ENCODE measurements at places on chromosomes 3 and 15.

DNA sequence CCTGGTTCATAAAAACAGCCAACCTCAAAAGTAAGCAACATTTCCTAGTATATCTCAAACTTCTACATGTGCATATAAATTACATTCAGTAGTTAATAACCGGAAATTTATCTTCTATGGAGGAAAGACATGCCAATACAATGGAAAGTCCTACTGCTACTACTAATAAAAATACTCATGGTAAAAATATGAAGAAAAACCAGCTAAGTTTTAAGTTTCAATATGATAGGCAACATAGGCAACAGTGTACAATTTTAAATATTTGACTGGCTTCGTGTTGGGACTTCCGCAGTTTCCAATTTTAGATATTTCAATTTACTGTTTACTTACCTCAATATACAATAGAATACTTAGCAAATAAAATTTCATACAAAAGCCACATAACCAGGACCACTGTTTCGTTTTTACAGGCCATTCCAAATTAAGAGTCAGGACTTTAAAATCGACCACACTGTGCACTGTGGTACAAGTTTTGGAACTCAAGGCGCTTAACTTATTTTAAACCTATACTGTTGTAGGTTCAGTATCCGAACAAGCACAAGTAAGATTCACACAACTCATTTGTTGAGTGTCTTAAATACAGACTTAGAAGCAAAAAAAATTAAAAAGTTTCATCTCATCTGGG is 2.9 kb downstream of the NAA50 start:
- no peak for DNase-seq

DNA sequence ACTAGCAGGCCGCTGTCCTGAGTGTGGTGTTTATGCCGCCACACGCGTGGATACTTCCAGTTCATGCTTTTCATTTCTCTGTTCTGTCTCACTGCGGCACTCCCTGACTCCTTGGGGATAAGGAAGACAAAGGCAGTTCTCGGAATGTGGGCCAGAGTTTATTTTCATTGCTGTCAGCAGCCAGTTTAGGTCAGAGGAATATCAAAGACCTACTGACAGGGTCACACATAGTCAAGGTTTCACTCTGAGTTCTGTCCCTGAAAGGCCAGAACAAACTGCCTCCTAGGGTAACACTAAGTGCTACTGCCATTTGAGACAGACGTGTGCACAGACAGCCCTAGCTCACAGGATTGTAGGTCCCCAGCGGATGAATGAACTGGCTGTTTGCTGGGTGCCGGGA is 27.3 kb upstream of the SPTBN5 start:
- DNase-seq: no peak

- DNase-seq: no peak
Measured at GRCh38 chr3:127370906-127371305, 83.1 kb upstream of the PRR20G start.

DNA sequence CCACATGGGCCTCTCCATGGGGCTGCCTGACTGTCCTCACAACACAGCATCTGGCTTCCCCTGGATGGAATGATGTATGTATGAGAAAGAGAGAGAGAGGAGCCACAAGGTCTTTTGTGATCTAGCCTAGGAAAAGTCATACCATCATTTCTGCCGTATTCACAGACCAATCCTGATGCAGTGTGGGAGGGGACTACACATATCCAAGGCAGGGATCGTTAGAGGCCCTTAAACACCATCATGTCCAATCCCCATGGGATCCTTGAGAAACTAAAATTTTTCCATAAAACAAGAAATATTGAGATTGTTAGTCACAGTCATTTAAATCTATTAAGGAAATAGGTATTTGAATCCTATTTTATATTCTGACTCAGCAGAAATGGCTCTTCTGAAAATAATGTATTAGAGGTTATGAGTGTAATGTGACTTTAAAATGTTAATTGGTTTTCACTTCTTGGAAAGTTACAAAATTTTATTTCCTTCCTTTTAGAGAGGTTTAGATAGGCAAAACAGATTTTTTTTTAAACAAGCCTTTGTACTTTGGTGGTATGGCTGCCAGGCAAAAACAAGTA is 65.1 kb upstream of the TSC22D2 start:
- no peak for DNase-seq

- no peak for DNase-seq
Measured at GRCh38 chr3:189529889-189530471, 101.2 kb upstream of the TP63 start.

DNA sequence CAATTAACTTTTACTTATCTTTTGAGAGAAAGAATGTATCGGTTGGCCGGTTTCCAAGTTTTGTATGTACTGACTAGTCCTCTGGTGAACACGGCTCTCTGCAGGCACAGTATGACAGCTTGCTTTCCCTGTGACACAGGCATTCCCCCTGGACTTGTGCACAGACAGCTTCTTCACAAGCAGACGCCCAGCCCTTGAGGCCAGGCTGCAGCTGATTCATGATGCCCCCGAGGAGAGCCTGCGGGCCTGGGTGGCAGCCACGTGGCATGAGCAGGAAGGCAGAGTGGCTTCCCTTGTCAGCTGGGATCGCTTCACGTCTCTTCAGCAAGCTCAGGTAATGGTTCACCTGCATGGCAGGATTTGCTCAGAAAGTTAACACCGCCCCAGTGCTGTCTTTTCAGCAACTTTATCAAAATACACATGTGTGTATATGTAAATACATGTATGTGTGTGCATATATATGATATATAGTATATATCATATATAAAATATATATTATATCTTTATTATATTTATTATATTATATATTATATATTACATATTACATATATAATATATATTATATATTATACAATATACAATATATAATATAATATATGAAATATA is 25.5 kb downstream of the FAN1 start:
- no peak for DNase-seq

GRCh38 chr15:82980981-82981380 is 5.0 kb upstream of the RAMAC start:
- no peak for DNase-seq

GRCh38 chr3:124928333-124929202 is 6.0 kb downstream of the MUC13 start:
- DNase-seq: peak; percentile 70

- DNase-seq: peak; percentile 5
Measured at GRCh38 chr3:183428447-183429211, at the start of gene MCF2L2. Gene MCF2L2, minus strand, starts transcription at chr3:183428619. Its CDS starts 642 bp downstream, at chr3:183427977.

DNA sequence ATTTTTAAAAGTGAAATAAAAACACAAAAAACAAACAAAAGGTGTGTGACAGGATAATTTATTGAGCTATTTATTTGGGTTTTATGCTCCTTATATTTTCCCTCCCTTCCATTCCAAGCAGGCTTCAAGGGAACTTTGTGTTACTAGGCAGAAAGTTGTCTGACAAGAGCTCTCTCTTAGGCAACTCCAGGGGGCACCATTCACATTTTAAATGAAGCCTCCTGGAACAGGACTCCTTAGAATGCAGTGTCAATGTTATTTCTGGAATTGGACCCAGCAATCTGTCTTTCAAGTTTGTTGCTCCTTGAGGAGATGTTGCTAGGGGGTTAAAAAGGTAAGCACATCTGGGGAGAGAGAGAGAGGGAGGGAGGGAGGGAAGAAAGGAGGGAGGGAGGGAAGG is 5.4 kb upstream of the RFX7 start:
- DNase-seq: peak; percentile 44

DNA sequence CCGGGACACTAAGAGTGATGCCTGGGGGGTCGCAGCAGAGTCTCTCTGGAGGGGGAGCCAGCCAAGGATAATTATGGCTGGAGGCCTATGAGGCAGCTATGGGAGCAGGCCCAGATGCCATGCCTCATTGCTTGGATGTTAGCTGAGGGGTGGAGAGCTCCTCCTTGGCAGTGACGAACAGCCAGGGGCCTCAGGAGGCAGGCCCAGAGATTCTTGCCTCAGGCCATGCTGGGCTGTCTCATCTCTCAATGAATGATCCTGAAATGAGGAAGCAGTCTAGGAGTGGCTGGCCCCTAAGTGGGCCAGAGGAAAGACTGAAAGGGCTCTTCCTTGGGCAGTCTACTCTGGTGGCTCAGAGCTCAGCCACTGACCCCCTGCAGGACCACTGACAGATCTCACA is 21.3 kb downstream of the KIF9 start:
- DNase-seq: no peak

DNA sequence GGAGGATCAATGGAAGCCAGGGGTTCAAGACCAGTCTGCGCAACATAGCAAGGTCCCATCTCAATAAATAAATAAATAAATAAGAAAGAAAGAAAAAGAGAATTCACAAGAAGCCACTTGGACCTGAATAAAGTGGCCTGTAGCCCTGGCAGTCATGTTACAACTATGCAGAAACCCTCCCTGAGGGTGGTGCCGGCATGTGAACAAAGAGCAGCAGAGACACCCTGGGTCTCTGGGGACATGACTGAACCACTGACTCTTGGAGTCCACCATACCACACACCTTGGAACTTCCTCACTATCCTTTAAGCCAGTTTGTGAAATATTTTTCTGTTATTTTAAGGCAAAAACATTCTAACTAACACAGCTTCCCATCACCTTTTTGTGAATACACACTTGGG is 93.0 kb downstream of the MEIS2 start:
- DNase-seq: peak; percentile 15

GRCh38 chr3:177437513-177438337 is 240.4 kb upstream of the TBL1XR1 start:
- no peak for DNase-seq

- DNase-seq: no peak
Measured at GRCh38 chr3:55094676-55095075, 166.8 kb upstream of the LRTM1 start.

DNA sequence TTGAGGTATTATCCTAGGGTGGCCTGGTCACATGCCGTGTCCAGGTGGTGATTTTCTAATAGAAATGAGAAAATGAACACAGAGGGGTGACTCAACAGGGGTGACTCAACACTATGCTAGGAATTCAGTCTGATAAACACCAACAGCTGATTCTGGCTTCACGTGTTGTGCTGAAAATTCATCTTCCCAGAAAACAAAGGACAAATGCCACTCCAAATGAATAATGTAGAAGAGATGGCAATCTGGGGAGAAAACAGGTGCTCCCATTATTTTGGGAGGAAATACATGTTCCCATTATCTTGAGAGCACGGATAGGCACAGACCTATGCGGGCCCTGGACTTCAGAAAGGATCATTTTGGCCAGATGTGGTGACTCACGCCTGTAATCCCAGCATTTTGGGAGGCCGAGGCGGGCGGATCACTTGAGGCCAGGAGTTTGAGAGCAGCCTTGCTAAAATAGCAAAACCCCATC is 101.2 kb upstream of the MEX3B start:
- DNase-seq: peak; percentile 80

DNA sequence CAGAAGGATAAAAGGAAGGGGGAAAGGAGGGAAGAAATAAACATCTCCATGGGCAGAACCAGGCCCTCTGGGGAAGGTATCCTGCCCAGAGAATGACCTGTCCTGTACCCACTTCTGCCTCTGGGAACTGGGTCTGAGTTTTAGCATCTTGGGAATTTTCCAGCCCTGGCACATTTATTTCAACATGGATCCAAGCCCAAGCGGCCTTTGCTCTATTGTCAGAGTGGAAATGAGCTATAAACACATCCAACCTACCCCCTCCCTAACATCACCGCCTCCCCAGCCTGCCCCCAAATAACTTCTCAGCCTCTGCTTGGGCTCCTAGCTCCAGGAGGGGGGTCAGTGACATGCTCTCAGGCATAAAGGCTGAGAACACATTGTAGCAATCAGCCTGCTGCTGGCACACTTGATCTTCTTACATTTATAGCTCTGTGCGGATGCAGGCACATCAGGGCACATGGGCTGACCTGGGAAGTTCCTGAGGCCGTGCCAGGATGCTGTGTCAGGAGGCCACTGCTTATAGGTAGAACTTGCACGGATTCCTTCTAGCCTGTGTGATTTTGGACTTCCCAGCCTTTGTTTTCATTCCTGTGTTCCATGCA is 4.6 kb upstream of the OXTR start:
- DNase-seq: no peak

- peak; percentile 46 for DNase-seq
Measured at GRCh38 chr3:99119385-99119784, 217.9 kb upstream of the DCBLD2 start.

DNA sequence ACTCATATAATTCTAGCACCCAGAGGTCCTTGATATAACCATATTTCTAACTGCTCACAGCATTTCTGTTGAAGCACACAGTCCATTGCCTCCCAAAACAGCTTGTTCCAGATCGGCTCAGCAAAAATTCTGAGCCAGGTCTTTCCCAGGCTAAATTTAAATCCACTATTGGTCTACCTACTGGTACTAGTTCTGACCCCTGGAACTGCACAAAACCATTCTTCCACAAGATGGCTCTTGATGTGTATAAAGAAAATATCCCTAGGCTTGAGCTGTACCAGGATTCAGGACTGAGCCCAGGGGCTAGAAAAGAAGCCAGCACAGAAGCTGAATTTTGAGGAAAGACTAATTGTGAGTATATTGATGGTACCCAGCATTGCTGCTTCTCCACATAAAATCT is 75.4 kb upstream of the ABHD17C start:
- no peak for DNase-seq

DNA sequence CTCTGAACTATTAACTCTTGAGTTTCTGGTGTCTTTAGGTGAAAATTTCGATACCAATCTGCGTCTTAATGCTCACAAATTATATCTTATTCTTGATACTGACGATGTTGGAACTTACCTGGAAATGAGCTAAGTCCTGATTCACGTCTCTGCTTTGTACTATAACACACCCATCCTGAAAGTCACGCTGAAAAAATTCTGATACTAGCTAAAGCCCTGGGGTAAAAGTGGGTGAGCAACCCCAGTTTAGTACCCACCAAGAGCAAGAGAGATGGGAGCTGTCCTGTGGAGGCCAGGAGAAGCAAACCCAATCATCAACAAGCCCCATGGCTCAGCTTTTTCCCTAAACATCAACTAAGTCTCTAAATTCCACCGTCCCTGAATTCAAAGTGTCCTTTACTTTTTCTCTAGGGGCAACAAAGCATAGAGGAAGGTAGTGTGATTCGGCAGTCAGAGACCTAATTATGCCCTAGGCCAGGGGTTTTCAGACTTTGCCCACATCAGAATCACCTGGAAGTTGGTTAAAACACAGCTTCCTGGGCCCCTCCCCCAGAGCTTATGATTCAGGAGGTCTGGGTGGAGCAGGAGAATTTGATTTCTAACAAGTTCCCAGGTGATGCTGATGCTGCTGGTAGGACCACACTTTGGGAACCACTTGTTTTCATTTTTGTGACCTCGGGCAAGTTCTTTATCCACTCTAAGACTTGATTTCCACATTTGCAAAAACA is 90.2 kb downstream of the OSBPL10 start:
- no peak for DNase-seq

Data from fibroblast of skin of right quadriceps (primary cell).